Activated CD8-positive, alpha-beta memory T cell treated with anti-CD3 and anti-CD28 coated beads for 4 hours (primary cell): ENCODE measurements at places on chromosomes 2 and 18.

DNA sequence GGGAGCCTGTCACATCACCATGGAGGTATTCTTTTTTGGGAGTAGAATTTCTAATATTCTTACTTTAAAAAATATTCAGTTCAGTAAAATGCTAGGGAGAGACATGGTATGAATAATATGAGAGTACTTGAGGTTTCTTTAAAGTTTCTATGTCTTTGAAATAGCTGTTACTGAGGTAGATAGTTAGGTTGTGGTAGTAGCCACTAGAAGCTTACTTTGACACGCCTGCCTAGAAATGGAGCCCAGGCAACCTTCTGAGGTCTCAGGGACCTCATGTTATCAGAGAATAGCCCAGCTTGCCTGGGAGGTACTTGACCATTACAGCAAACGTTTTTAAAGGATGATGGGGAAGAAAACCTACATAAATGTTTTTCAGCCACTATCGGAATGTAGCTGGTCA is 131.2 kb downstream of the AGPS start:
- DNase-seq, result no peak

- DNase-seq, result no peak
Measured at GRCh38 chr2:64203858-64204632, 59.8 kb upstream of the PELI1 start.

DNA sequence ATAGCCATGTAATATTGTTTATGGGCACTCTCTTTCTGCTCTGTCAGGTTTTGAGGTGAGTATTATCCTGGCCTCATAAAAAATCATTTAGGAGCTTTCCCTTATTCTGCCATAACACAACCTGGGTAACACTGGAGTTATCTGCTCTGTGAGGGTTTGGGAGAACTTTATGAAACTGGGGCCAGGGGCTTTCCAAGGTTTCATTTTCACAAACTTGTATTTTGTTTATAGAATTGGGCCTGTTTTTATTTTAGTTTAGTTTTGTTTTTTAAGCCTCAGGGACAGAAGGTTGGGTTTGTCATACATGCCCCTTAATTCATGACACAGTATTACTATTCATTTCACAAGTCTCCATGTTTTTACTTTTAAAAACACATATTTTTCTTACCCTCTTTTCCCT is 83.5 kb downstream of the IRS1 start:
- DNase-seq, result no peak

DNA sequence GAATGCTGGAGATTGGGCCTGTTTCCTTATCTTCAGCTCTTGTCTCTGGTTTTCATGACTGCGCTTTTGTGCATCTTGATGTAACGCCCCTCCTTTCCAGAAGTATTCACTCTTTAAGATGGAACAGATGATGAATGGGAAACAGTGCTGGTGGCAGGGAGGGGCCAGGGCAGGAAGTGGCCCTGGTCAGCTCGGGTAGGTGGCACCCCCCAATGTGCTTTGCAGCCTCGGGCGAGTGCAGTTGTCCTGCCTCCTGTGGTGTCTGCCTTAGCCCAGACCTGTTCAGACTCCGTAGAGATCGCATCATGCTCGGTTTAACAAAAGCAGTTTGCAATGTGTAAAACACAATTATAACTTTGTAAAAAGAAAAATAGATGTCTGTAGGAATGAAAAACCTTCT is 17.0 kb upstream of the MGAT4A start:
- no peak for DNase-seq

- no peak for DNase-seq
Measured at GRCh38 chr18:26655525-26656430, 107.4 kb upstream of the KCTD1 start.

DNA sequence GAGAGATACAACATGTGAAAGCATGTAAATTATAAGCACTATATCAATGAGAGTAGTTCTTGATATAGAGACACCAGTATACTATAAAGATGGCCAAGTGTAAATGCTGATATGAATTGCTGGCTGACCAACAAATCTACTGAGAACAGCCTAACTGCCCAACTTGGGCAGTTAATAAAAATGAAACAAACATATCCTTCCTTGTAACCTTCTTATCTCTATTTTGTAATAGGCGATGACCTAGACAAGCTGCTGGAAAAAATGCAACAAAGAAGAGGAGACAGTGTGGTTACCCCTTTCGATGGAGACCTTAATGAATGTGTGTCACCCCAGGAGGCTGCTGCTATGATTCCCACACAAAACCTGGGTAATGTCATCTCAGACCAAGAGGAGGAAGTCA is 148.7 kb downstream of the ESCO1 start:
- no peak for DNase-seq

DNA sequence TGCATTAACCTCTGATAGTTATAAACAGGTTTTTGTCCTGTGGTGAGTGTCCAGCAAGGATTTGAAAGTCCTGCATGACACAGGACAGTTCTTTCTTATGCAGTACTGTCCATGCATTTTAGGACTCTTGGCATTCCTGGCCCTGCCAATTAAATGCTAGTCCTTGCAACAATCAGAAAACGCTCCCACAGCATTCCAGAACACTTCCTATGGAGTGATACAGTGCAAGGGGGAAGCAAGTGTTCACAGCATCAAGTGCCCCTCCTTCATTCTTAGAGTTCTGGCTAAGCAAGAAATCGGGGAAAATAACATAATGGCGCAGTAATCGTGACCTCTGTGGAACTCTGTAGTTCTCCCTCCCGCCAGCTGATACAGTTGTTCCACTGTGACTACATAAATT is 62.9 kb downstream of the ARHGAP28 start:
- DNase-seq, result no peak

DNA sequence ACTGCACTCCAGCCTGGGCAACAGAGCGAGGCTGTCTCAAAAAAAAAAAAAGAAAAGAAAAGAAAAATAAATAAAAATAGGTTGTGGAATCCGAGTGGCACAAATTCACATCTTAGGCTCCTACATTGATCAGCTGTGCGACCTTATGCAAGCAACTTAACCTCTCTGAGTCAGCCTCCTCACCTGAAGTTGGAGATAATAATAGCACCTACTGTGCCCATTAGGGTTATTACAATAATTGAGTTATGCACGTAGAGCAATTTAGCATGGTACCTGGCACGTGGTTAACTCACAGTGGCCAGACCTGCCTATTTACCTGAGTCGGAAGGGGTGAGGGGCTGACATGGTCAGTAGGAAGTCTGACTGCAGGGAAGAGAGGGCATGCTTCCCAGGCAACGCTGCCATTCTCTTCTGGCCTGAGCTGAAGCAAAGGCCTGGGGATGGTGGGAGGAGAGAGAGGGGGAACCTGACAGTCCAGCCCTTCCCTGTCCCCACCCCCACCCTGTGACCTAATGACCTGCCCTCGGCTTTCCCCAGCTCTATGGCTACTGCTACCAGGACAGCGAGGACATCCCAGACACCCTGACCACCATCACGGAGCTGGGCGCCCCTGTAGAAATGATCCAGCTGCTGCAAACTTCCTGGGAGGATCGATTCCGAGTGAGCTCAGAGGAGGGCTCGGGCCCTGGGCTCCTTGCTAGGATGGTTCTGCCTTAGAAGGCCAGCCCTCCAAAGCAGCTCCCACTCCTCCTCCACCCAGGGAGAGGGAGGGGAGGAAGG is 5.1 kb downstream of the PKDCC start:
- no peak for DNase-seq

- no peak for DNase-seq
Measured at GRCh38 chr18:46693996-46694395, 37.0 kb upstream of the LOXHD1 start.

DNA sequence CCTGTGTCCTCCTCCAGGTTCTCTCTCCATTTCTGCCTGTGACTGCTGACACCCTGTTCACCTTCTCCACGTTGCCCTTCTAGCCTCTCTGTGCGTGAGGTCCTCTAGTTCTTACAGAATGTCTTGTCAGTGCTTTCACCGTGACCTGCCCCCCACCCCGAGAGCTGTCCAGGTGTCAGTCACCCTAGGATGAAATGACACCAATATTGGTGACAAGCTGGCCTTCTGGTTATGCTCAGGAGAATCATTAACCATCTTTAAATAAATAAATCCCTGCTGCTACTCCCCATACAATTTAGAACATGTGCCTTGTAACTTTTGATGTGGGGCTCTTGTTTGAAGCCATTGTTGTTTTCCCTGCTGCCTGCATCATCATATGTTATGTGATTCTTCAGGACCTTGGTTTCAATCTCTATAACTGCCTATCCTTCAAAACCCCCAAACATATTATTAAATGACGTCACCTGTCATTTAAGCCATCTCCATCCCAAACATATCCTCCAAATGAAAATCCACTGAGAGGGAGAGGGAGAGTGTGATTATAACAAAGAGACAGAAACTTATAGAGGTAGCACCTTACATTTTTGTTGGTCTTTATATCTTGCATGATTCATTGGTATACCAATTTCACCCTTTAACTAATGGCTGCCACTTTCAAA is 496.3 kb downstream of the PARD3B start:
- DNase-seq, result no peak
